Fibroblast of skin of right quadriceps (primary cell): ENCODE measurements at places on chromosomes 6 and 20.

DNA sequence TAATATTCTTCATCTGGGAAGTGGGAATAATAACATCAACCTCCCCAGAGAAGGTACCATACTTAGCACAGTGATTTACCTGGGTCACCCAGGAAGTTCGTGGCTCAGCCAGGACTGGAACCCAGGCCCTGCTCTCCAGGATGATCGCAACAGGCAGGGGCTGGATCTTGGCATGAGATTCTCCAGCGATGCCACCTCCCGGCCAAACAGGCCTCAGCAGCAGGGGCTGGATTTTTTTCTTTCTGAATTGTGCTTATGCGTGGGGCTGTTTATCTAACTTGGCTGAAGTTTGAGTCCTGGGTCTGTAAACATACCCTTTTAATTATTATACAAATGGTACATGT lies 129.5 kb upstream of the PTPN1 start:
- peak; percentile 53 for DNase-seq

DNA sequence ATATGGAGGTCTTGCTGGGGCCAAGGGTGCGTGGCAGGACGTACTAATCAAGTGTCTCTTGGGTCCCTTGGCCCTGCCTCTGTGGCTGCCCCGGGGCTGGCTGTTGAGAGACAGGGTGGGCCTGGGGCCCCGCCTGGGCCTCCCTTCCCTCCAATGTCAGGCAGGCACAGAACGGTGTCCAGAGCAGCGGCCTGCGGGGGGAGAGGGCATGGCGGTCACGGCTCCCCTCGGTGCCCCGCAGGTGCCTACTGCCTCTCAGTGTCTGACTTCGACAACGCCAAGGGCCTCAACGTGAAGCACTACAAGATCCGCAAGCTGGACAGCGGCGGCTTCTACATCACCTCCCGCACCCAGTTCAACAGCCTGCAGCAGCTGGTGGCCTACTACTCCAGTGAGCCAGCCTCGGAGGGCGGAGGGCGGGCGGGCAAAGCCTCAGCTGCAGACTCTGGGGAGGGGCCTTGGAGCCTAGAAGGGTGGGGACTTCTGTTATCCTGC lies 50.0 kb downstream of the SRC start:
- peak; percentile 25 for DNase-seq

GRCh38 chr6:73234733-73235132 lies 9.4 kb upstream of the KHDC1L start:
- peak; percentile 79 for DNase-seq

DNA sequence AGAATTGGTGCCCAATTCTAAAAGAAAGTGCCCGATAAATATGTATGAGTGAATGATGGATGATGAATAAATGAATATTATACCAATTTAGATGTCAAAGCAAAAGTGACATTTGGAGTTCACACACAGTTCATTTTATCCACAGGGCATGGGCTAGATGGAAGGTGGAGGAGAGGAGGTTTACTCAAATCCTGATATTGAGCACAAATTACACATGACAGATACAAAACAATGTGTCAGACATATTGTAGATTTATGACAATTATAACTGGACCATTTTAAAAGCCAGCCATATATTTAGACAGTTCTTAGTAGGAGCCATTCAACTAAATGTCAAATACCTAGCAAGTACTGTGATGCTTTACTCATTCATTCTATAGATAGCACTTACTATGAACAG lies 23.4 kb upstream of the PHACTR1 start:
- DNase-seq = no peak

DNA sequence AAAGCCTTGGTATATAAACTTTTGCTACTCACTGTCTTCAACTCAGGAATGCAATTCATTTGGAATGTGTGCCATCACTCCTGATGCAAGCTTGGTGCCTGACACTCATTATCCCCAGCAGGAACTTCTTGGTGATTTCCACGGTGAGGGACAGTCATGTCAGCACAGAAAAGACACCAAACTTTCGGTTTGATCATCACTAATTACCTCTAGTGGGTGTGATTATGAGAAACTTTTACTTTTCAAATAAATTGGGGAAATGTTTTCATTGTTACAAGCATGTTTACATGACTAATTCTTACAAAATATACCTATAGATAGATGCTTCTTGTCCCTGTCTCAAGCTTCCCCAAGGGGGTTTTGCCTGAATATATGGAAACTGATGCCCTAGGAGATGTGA lies 40.9 kb downstream of the RPP40 start:
- no peak for DNase-seq

- DNase-seq = peak; percentile 92
Observed at GRCh38 chr6:136288566-136289326, 900 bp downstream of the BCLAF1 start.
